AG09309 (cell line): ENCODE measurements at places on chromosomes 6 and 20.
A peak's percentile ranks its signal among the peaks of the same experiment; 100 is the strongest.

- no peak for DNase-seq
Measured at GRCh38 chr20:44618318-44618731, 33.2 kb downstream of the ADA start.

DNA sequence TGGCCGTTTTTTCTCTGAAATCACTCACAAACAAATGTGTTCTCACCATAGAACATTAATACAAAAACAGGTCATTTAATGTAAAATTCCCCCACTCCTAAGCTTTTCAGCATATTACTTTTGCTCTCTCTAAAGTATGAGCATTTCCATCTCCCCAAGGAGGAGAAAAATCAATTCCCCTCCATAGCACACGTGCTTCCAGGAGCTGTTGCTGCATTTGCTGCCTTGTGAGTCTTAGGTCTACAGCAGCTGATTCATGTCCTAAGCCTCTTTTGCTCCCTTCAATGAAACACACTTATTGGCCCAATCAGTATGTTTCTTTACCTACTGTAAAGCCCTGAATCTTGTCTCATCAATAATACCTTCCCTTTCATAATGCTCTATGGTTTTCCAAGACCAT lies 6.4 kb upstream of the COL9A1 start:
- DNase-seq = no peak

GRCh38 chr6:5466281-5467136 lies 205.2 kb downstream of the FARS2 start:
- DNase-seq = peak; percentile 40

- no peak for DNase-seq
Measured at GRCh38 chr20:38471987-38472512, 593 bp upstream of the RALGAPB start.

GRCh38 chr6:170537329-170537728 lies 15.8 kb downstream of the PSMB1 start:
- DNase-seq = no peak

DNA sequence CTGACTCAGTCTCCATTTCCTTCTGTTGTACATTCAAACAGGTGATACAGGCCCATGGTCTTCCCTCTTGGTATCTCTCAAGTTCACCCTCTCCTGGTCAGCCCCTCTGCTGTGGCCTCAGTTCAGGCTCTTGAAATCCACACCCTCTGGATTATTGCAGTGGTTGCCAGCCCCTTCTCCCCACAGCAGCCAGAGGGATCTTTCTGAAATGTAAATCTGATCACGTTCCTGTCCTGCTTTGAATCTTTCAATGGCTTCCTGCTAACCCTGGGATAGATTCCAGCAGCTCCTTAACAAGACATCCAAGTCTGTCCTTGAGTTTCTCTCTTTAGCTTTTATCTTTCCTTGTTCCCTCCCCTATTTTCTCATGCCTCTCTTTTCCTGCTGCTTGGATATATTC lies 22.2 kb downstream of the CHMP4B start:
- no peak for DNase-seq

GRCh38 chr20:60152792-60153191 lies 194.6 kb downstream of the CDH26 start:
- no peak for DNase-seq

DNA sequence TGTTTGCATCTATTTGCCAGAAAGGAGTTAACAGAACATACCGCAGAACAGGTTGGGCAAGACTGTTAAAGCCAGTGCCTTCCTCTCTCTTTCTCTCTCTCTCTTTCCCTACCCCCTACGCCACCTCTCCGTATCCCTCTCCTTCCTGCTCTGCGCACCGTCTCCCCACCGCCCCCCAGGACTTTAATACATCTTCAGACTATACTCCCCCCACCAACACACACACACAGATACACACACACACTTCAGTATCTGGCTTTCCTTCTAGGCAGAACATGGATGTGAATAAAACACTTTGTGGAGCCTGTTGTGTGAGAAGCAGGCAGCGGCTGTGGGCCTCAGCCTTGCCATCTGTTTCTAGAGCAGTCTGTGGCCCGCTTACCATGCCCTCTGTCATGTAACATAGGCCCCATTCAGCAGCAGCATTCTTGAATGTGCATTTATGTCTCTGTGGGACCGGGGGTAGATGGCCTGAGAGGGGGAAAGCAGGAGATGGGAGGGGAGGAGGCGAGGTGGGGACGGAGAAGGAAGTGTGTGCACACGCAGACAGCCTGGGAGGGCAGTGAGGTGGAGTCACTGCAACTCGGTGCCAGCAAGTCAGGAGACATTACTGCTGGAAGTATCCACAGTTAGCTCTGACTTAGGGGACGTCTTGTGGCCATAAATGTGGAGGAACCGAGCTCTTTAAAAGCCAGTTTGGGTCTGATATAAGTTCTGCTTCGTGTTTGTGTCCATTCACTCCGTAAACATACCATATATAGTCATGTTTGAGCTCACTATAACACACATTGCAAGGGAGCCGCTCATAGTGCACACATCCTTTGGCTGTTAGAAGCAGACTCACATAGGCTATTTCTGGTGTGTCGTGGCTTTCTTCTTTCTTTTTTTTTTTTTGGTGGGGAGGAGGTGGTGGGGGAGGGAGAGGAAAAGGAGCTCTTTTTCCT lies 38.4 kb downstream of the RREB1 start:
- DNase-seq = no peak

GRCh38 chr20:42836339-42836738 lies 353.4 kb downstream of the PTPRT start:
- DNase-seq = no peak

- no peak for DNase-seq
Measured at GRCh38 chr6:74356391-74356790, 660.4 kb downstream of the CD109 start.

GRCh38 chr6:91155129-91155785 lies 568.4 kb upstream of the MAP3K7 start:
- DNase-seq = no peak

- DNase-seq = no peak
Measured at GRCh38 chr6:24568683-24569082, 73.9 kb downstream of the ALDH5A1 start.

DNA sequence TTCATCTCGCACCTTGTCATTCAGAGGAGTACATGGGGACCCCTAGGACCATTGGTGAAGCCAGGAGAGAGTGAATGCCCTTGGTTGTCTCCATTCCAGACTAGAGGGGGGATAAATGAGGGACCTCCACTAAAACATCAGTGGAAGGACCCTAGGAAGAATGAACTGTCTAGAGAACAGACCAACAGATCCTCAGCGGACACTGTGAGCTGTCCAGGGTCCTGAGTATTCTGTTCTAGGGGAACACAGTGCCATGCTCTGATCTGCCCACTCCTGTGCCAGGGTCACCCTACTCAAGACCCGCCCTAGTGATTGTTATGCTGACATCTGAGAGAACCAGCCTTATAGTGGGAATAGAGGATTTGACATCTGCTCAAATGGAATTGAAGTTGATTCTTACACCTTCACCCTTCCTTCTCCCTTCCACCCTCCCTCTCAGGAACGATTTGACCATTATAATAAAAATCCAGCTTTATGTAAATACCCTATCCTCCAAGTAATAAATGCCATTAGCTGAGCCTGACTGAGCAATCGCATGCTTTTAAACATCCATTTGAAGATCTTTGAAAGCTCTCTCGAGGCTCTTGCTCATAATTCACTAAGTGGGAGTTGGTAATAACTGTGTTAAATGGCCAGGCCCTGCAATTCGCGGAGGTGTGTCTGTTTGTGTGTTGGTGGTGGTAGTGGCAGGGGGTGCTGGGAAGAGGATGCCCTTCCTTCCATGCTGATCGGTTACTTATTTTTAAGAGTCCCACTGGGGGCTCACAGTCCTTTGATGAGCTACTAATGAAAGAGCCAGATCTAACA lies 43.6 kb upstream of the SLC32A1 start:
- no peak for DNase-seq

GRCh38 chr6:140879946-140880345 lies 1252.8 kb upstream of the GJE1 start:
- DNase-seq = peak; percentile 47

- no peak for DNase-seq
Measured at GRCh38 chr6:108442770-108443520, 117.8 kb upstream of the FOXO3 start.

GRCh38 chr20:33568868-33569801 lies 79.2 kb downstream of the CBFA2T2 start:
- DNase-seq = no peak

GRCh38 chr20:58075586-58076345 lies 152.7 kb downstream of the ANKRD60 start:
- no peak for DNase-seq

DNA sequence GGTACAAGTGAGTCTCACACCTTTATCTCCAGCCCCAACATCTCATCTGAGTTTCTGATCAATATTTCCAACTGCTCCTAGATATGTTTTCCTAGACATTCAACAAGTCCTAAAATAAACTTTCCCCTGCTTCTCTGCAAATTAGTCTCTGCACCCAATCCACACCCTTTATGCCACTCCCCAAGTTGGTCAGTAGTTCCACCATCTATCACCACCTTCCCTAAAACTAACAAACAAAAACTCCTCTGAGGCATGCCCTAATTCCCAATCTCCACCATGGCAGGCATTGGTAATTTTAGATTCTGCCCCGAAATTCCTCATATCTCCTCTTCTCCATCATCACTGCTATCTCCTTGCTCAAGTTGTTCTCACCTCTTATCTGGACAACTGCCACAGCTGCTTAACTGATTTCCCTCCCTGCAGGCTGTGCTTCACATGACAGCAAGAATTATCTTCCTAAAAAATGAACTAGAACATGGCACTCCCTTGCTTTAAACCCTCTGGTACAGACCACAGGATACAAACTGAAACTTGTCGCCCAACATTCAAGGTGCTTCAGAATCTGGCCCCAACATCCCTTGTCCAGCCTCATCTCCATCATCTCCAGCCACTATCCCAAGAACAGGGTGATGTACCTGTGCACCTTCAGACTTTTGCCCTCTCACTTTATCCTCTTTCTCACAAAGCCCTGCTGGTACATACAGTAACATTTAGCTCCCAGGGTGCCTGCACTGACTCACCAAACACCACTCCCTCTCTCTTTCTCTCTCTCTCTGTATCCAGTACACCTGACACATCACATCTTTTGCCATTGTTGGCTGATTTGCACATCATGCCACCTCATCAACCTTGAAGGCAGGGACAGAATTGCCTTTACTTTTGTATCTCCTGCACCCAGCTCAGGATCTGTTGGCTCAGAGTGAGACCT lies 55.5 kb downstream of the ZHX3 start:
- DNase-seq = no peak

DNA sequence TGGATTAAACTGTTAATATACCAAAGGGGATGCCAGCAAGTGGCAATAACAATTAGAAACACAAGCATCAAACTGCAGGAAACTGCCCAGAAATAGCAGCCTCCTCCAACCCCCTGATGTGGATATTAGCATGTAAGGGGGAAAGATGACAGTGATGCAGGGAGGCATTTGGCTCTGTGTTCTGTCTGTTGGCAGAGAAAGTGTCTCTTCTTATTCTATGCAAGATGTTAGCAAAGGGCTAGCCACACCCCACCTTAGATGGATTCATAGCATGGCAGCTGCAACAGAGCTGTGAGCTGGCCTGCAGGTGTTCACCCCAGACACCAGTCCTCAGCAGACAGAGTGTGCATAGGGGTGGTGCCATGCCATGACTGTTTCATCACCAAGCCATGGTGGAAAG lies 38.0 kb downstream of the SCP2D1 start:
- no peak for DNase-seq

GRCh38 chr6:90611543-90612312 lies 24.9 kb upstream of the MAP3K7 start:
- no peak for DNase-seq

- DNase-seq = no peak
Measured at GRCh38 chr20:10006447-10007090, 28.2 kb upstream of the ANKEF1 start.

DNA sequence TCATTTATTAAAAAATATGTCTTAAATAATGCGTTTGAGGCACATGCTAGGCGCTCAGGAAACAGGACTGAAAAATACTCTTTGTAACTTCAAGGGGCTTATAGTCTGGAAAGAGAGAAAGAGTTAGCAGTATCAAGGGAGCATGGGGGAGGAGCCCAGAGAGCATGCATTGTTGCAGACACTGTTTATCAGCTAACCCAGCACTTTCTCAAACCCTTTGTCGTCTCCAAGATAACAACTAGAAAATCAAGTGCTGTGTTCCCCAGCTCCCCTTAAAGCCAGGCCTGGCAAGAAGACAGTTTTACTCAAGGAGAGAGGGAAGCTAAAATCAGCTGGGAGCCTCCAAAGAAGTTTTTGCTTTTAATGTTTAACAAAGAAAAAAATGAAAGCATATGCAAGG lies 98.4 kb downstream of the PERP start:
- no peak for DNase-seq

- no peak for DNase-seq
Measured at GRCh38 chr6:72849346-72849745, 227.5 kb downstream of the KCNQ5 start.

DNA sequence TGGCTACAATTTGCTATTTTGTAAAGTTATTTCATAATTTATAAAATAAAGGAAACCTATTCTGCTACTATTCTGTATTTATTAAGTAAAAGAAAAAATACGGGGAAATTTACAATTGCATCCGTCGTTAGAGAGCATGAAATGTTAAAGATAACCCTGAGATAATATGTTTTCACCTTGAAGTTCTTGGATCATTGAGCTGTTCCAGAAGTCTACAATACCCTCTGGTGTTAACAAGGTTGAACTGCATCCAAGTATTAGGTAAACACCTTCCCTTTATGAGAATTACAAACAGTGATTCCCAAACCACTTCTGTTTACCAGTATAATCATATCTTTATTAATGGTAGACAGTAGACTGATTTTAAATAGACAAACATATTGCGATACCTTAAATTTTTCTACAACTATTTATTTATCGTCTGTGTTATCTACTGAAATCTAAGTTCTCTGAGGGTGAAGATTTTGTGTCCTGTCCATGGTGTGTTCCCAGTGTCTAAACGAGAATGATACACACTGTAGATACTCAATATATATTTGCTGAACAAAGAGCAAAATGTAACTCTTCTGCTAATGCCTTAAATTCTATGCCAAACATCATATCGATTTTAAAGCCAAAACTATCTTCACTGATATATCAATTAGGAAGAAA lies 28.2 kb downstream of the TBC1D32 start:
- DNase-seq = no peak

DNA sequence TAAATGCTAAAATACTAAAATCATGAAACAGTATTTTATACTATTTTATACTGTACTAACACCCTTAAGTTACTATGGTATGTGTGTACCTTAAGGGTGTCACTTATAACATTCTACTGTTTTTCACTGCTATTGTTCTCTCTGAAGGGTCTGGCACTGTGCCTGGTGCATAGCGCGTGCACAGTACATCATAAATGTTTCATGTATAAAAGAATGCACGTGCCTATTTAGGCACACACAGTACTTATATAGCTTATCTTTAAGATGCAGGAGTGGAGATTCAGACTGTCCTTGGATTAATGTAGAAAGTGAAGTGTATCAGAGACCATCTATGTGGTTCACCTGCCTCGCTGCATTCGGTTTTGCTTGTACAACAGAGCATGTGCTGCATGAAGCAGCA lies 64.0 kb upstream of the SGK1 start:
- DNase-seq = no peak
